Globus pallidus (tissue), 1 donor: ENCODE measurements at places on chromosomes 13 and 19.
A peak's percentile ranks its signal among the peaks of the same experiment; 100 is the strongest.

- DNase-seq, result no peak
These were observed 59.0 kb downstream of the PTPRS start for GRCh38 chr19:5281588-5281987.

DNA sequence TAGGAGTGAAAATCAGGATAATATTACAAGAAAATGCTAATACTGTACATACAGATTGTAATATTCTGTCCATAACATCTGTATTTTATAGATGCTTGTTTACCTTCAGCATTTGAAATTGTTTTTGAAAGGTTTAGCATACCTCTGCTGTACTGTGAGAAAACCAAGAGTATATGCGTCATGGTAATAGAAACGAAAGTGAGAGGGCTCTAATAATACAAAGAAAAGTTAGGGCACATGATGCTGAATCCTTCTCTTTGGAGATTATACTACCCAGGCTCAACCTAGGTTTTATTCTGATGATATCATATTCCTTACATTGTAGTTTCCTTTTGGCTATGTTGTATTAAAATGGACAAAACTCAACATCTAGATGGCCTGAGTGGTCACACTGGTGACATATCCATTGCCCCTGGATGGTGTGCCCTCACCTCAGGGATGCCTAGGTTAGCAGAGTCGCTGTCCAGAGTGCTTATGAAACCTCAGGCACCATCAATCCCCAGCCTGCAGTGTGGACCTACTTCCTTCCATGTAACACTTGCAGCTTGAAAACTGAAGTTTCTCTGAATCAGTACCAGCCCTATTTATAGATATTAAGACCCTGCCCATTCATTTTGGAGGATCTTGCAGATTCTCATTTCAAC lies 253.7 kb downstream of the KCTD12 start:
- no peak for DNase-seq

DNA sequence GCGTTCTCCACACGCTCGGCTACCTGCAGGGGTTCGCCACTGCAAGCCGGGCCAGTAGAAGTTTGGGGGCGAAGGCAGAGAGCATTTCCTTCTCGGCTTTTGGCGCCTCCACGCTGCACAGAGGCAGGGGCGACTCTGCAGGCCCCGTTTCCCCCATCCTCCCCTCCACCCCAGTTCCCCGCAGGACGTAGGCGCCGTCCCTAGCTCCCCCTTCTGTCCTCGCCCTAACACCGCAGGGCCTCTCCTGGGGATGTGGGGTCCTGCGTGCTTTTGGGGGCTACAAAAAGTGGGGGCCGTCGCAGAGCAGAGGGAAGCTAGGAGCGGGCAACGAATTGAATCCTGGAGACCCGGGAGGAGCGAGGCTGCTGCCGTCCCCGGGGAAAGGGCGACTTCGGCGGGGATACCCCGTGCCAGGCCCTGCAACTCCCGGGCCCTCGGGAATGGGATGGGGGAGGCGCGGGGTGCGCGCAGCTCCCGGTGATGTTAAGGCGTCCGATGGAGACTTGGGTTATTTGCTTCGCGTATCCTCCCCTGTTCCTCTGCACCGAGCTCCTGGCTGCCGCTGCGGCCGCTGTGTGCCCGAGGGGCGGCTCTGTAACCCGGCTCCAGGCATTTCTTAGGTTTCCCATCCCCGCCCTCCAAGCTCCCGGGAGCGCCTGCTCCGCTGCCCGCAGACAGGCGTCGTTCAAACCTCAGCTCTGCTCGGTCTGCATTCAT lies 255.9 kb upstream of the SOX21 start:
- DNase-seq, result peak; percentile 64

GRCh38 chr13:41821238-41821594 lies 139.7 kb downstream of the VWA8 start:
- DNase-seq, result no peak

GRCh38 chr13:67048084-67048820 lies 181.9 kb downstream of the PCDH9 start:
- DNase-seq, result no peak

GRCh38 chr13:84645196-84646012 lies 763.1 kb upstream of the SLITRK1 start:
- DNase-seq, result no peak

DNA sequence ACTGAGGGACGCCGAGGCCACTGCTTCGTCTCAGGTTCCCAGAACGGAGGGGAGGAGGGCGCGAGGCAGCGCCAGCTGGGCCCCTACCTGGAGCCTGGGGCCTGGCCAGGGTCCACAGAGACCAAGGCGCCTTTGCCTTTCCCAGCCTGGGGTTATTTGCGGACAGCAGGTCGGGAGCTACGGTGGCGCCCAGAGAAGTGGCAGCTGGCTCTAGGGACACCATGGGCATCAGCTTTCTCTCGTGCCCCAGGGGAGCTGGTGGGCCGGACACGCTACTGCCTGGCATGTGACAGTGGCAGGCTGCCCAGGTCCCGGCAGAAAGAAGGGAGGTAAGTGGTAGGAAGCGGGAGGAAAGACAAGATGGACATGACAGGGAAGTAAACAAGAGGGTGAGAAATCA lies 19.0 kb downstream of the AKT2 start:
- DNase-seq, result no peak

DNA sequence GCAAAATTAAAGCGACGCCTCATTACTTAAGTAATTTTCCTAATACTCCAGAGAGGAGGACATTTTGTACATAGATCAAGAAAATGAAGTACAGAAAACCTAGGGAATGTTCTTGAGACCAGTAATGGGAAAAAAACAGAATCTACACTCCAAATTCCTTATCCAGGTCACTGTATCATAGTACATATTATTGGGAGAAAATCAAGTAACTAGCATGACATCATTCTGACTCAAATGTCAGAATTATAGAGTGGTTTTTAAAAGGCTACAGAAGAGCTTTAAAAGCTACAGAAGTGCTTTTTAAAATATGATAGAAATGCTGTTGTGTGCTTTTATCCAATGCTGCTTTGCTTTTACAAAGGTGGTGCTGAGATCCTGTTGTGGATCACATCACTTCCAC lies 86.3 kb upstream of the SLC15A1 start:
- DNase-seq, result no peak

GRCh38 chr19:45351401-45351952 lies 10.9 kb downstream of the KLC3 start:
- no peak for DNase-seq

GRCh38 chr19:35126624-35126959 lies 8.3 kb downstream of the LGI4 start:
- peak; percentile 85 for DNase-seq

- no peak for DNase-seq
These were observed 145.7 kb downstream of the MIPEP start for GRCh38 chr13:23743278-23744076.

DNA sequence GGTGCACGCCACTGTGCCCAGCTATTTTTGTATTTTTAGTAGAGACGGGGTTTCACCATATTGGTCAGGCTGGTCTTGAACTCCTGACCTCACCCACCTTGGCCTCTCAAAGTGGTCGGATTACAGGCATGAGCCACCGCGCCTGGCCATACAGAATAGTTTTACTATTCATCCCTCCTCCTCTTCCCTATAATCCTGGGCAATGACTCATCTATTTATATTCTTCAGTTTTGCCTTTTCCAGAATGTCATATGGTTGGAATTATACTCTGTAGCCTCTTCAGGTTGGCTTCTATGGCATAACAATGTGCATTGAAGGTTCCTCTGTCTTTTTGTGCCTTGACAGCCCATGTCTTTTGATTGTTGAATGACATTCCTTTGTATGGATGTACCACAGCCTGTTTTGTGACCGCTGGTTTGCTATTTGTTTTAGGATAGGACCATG lies 22.2 kb upstream of the LRP3 start:
- DNase-seq, result no peak
